ENCODE measurements at places on chromosomes 2 and 18.

GRCh38 chr2:136328207-136328795 lies 210.4 kb upstream of the CXCR4 start:
- no peak for DNase-seq

- DNase-seq, result no peak
Observed at GRCh38 chr2:46655551-46656436, 176.4 kb downstream of the TMEM247 start.

GRCh38 chr2:50374711-50375110 lies 657.2 kb downstream of the NRXN1 start:
- DNase-seq, result no peak

- DNase-seq, result no peak
Observed at GRCh38 chr2:61178603-61179545, 16.9 kb downstream of the C2orf74 start.

- DNase-seq, result no peak
Observed at GRCh38 chr2:237152361-237152760, 66.7 kb downstream of the COPS8 start.

- DNase-seq, result no peak
Observed at GRCh38 chr2:188601927-188602326, 310.3 kb downstream of the GULP1 start.

GRCh38 chr2:48438266-48438665 lies 91.7 kb upstream of the STON1 start:
- no peak for DNase-seq

- no peak for DNase-seq
Observed at GRCh38 chr2:39068299-39069135, 52.3 kb downstream of the SOS1 start.

GRCh38 chr2:179932786-179933185 lies 71.4 kb upstream of the ZNF385B start:
- no peak for DNase-seq

GRCh38 chr18:12895626-12896025 lies 11.6 kb upstream of the PTPN2 start:
- DNase-seq, result no peak

- DNase-seq, result no peak
Observed at GRCh38 chr2:110713513-110714362, 18.6 kb upstream of the ACOXL start.

- DNase-seq, result no peak
Observed at GRCh38 chr2:179817181-179817841, 44.1 kb downstream of the ZNF385B start.

GRCh38 chr18:7940971-7941370 lies 373.9 kb downstream of the PTPRM start:
- no peak for DNase-seq

GRCh38 chr2:232793271-232793670 lies 16.9 kb upstream of the KCNJ13 start:
- no peak for DNase-seq

DNA sequence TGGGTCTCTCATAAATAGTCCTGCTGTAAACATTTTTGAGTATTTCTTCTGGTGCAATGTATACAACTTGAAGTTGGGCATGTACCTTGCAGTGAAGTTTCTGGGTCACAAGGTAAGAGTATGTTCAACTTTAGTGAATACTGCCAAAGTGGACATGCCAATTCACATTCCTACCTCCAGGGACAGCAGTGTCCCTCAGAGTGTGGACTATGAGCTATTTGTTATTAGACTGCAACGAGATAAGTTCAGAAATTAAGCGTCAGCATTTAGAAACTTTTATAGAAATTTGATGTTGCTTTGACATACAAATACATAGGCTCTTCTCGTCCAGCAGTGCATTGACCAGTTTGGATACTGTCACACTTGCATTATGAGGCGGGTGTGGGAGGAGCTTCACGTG lies 7.2 kb upstream of the ACKR3 start:
- DNase-seq, result no peak

- no peak for DNase-seq
Observed at GRCh38 chr2:202786842-202787241, 84.7 kb downstream of the ICA1L start.

DNA sequence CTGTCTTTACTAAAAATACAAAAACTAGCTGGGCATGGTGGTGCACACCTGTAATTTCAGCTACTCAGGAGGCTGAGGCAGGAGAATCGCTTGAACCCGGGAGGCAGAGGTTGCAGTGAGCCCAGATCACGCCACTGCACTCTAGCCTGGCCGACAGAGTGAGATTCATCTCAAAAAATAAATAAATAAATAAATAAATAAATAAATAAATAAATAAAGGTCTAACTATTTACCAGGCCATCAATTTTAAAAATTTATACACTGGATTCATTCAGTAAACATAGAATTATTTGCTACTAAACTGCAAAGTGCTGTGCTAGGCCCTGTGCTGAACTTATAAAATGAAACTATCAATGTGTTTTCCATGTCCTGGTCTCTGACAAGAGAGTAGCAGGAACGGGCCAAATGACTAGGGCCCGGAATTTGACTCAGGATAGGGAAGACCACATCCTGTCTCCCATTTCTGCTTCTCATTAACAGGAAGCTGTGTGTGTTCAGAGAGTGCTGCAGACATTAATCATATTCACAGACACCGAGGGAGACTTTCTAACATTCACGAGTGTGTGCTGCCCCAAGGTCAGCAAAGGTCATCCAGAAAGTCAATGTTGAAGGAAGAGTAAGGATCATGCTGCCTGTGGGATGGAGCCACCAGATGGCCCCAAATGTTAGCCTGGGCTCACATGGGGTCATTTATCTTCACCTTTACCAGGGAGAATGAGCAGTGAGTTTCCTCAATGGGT lies 95.8 kb downstream of the SPP2 start:
- DNase-seq, result no peak

DNA sequence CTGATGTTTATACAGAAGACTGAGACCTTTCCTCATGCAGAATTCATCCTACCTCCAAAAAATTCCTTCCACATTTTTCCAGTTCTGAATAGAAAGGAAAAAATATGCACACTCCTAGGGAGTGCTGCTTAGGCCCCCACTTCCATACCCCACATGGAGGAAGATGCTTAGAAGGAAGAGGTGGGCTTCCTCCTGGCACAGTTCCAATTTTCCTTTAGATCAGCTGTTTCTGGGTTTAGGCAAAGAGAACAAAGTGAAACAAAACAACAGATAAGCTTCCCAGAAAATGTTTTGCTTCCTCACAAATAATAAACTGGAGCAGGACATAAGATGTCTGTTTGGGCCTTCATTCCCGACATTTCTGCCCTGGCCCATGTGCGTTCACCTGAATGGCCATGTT lies 172.6 kb downstream of the PRPF40A start:
- no peak for DNase-seq

GRCh38 chr2:235497096-235497495 lies 3.3 kb downstream of the AGAP1 start:
- DNase-seq, result no peak

- DNase-seq, result peak; percentile 54
Observed at GRCh38 chr18:69469444-69469919, 68.8 kb downstream of the DOK6 start.

DNA sequence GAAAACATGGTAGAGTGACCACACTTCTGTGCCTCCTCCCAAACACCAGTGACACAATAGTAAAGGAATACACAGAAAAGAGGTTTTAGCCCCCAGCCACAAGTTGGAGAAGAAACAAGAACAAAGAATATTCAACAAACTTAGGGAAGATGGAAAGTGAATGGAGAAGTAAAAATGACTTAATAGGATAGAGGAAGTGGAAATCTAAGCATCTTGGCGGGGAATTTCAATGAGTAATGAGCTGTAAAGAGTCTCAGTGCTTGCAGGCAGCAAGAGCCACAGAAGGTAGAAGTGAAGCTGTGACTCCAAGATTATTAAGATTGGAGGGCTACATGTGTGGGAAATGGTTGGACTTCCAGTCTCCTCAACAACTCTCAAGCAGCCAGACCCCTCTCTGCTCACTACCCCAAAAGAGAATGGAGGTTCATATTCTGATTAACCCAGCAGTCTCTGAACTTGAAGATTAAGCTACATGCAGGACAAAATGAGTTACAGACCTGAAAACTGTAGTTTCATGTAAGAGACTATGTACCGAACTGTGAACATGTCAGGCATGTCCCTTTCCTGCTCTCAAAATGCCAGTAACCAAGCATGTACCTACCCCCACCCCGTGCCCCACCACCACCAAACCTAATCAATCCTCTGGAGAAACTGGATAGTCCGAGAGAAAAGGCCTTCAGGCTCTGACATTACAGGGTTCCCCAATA lies 16.9 kb upstream of the HNRNPLL start:
- DNase-seq, result no peak

DNA sequence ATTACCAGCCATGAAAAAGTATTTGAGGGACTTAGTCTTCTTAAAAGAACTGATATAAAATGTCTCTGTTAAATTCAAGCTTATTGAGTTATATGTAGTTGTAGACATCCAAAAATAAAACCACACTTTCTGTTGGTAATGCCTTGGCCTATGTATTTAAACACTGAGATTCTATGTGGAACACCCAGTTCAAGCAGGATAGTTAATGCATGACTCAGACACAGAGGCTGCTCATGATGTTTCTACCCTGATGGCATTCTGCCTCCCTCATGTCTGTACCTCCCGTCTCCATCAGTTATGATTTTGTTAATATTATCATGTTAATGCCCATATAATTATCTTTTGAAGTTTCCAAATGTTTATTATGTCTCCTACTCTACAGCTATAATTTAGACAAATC lies 164.5 kb downstream of the XIRP2 start:
- no peak for DNase-seq

DNA sequence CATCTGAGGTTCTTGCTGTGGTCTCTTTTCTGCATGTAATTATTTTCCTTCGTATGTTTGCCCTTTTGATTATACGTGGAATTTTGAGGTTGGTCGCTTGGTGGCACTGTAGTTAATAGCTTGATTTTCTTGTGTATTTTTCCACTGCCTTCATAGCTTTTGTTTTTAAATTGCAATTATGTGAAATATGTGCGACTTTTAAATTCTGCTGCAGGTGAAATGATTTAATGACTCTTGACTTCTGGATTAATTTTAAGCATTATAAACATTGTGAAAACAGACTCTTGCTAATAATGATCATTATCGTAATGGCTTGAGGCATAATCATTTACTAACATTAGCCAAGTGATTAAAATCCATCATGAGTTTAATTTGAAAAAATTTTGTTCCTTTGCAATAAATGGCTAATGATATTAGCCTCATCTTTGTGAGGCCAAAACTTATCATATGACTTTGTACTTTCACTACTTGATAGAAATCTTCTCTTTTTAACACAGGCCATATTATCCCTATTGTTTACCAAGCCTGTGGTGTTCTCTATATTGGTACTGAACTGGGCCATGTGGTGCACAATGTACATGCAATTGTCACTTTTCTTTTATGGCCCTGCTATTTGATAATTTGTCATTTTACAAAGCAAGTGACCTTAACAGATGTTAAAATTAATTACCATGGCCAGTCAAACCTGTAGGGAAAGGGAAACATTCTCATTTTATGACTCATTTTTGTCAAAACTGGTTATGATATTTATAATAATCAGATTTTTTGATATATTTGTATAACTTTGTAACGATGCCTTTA lies 62.8 kb upstream of the NEUROD1 start:
- DNase-seq, result no peak

DNA sequence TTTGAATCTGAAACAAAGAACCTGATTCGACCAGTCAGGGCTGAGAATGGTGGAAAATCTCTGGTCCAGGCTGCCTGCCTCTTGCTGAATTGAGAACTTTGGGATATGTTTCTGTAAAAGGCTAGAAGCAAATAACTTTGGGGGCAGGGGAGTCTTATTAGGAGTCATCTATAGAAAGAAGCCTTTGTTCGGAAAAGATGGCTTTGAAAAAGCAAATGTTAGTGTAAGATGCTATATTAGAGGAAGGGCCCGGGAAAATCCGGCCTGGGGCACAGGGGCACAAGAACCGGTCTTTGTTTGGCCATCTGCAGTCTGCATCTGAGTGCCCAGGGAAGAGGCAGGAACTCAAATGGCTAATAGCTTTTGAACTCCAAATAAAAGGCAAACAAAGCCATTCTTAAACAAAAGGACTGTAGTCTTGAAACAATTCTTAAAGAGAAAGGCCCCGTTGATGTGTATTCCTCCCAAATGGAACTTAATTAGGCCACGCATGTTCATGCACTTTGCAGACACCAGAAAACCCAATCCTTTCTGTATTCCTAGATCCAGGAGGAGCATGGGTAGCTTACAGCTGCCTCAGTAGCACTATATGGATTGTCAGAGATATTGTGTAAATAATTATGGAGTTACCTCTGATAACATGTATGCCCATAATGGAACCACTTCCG lies 180.0 kb upstream of the ARL4C start:
- DNase-seq, result no peak

GRCh38 chr2:88123164-88123974 lies 4.5 kb downstream of the FABP1 start:
- DNase-seq, result no peak

DNA sequence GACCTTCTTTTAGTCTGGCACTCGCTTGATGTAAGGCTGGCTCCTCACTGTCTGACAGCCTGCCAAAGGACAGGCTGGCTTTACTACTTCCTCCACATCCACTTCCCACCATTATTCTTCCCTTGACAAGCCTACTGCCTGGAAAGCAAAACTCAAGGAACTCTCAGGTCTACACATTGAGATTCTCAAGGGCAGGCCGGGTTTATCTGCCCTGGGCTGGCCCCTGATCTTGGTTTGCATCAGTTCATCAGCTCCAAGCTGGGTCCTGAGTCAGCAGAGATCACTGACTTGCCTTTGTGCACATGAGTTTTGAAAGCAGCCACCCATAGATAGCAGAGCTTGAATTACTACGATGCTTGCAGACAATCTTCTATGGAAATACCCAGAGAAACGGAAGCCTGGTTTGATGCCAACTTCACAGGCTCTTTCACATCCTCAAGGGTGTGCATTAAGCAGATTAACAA lies 53.9 kb downstream of the KCTD18 start:
- no peak for DNase-seq

DNA sequence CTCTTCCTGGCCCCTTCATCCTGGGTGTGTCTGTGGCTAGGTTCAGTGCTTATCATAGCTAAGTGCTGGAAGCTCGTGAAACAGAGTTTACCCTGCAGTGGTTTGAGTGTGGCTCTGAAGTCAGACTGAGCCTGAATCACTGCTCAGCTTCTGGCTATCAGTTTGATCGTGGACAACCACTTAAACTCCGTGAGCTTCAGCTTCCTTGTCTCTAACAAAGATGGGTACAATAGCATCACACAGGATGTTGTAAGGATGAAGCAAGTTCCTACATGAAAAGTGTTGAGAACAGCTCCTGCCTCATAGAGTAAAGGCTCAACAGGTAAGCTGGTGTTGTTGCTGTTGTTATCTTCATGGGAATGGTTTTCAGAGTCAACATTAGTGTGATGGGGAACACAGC lies 210.3 kb downstream of the CLIP4 start:
- no peak for DNase-seq

- no peak for DNase-seq
Observed at GRCh38 chr2:72129681-72130340, 17.9 kb downstream of the CYP26B1 start.

GRCh38 chr2:60821587-60822302 lies 59.6 kb upstream of the REL start:
- no peak for DNase-seq

DNA sequence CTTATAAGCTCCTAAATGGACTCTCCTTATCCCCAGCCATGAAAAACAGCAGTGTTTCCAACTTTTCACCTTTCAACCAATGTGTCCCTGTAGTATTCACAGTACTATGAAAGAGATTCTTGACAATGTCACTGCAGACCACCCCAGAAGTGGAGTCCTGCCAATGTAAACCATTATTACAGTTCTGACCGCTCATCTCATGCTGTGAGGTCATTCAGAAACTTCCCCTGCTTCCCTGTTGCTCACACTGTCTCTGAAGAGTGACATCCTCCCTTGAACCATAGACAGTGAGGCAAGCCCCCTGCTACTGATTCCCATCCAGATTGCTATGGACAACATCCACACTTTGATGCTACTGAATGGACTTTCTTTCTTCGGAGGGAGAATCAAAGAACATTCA lies 1523.7 kb upstream of the ACVR2A start:
- DNase-seq, result no peak
